ENCODE measurements at places on chromosomes 12 and 14.

- DNase-seq = no peak
These were observed 83.7 kb downstream of the HEATR5A start for GRCh38 chr14:31336646-31337045.

DNA sequence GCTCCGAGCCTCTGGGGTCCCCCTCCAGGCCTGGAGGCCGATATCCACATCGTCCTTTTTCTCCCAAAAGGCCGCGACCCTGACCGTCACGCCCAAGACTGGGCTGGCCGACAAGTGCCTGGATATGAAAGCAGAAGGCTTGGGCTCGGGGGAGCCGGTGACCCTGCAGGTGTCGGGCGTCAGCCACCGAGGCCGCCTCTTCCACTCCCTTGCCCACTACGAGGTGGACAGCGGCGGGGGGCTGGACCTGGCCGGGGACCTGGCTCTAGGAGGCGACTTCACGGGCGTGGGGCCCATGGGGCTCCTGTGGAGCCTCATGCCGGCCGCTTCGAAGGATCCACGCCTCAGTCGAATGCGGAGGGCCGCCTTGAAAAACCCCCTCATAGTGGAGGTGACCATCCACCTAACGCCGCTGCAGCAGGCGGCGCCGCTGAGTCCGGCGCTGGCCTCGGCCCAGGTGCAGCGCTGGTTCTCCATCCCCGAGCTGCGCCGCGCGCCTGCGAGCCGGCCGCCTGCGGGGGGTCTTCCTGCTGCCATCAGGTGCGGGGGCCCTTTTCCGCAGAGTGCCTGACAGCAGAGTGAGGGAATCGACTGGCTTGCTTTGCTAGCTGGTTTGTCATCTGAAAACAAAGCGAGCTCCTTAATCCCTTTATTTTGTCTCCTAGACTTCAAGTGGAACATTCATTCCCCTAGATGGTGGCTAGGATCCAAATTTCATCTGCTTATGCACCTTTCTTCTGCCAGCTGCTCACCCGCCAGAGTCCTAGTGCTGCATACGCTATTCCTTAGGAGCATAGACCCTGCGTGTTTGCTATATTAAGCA, 10.6 kb upstream of the DNAL1 start:
- DNase-seq = no peak

GRCh38 chr12:119744900-119745606, 77.1 kb downstream of the PRKAB1 start:
- no peak for DNase-seq

- DNase-seq = no peak
These were observed 104.9 kb upstream of the NOVA1 start for GRCh38 chr14:26702721-26703230.

GRCh38 chr12:66947119-66947518, 268.2 kb upstream of the GRIP1 start:
- no peak for DNase-seq

DNA sequence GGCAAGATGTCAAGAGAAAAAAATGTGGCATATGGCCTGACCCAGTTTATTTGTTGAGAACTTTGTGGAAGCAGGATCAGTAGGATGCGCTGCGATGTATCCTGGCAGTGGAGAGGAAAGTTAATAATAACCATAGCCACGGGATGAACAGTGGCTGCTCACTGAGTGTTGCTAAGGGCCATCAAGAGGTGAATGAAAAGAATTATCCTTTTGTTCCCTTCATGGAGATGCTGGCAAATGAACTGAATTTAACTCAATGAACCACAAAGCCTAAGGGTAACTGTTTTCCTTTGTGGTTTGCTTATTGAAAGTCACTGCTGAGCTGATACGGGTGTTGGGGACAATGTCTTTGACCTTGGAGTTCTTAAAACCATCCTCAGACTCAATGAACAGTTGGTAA, 476.5 kb downstream of the APAF1 start:
- DNase-seq = no peak

DNA sequence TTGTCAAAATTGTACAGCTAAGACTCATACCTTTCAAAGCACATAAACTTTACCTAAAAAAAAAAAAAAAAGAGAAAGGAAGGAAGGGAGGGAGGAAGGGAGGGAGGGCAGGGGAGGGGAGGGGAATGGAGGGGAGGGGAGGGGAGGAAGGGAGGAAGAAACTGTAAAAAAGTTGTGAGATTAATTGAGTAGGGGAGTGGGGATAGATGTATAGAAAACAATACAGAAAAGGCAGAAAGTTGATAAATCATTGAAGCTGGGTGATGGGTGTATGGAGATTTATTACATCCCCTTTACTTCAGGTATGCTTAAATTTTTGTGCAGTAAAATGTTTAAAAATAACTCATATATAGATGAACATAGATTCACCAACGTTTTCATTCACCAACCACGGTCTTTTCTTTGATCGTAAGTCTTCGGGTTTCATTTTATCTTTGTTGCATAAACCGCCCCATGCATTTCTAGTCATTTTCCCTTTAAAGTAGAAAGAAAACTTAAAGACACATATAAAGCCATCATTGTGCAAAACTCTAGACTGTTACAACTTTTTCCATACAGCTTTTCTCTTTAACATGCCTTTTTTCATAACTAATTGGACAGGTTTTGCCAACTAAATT, 191.2 kb upstream of the KRR1 start:
- no peak for DNase-seq

DNA sequence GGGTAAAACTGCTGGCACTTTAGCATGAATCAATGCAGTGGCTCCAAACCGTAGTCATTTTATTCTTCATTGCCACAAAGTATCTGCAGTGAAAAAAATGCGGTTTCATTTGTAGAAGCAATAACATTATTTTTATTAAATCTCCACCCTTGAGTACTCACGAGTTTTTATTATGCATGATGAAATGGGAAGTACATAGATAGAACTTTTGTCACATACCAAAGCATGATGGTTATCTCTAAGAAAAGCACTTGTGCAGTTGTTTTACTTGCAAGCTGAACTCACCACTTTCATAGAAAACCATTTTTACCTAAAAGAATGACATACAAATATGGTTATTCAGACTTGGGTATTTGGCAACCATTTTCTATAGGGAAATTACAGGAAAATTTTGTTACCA, 90.3 kb downstream of the PELI2 start:
- no peak for DNase-seq
